Cortex of kidney (tissue), 1 donor: ENCODE measurements at places on chromosomes 7 and 10.

DNA sequence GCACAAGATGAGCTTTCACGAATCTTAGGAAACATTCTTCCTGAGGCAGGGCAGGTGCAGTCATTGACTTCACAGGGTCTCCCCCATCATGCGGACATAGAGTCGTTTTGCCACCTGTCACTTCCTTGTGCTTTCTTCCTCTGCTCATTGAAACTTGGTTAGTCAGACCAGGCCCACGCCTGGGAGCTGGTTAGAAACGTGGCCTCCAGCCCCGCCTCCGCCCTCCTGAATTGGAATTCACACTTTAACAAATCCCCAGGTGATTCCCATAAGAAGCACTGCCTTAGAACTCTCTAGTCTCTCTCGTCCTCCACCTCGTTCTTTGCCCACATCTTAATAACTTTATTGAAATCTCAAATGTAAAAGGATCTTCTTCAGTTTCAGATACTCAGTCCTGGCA lies 265.5 kb upstream of the FZD8 start:
- no peak for DNase-seq

- no peak for DNase-seq
Observed at GRCh38 chr10:130042381-130042780, 68.2 kb downstream of the C10orf143 start.

DNA sequence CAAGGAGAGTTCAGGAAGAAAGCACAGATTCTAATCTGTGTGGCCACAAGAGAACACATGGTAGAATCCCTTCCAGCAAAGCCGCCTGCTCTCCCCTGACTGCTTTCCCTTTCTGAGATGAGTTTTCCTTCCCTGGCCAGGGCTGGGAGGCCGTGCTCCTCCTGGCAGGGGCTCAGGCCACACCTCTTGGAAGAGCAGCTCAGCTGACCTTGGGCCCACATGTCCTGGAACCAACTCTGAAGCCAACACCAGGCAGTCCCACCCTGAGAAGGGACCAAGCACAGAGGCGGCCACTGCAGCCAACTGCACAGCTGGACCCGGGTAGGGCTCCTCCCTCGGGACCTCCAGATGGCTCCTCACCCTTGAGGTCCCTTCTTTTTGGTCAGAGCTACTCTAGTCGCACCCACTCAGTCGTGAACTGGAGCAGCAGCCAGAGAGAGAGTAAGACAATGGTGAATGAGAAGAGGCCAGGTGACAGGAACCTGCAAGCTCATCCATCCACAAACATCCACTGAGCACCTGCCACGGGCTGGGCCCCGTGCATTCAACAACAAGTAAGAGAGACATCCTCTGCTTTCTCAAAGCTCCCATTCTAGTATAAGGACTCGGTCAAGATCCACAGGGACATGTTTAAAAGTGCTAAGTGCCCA lies 40.3 kb downstream of the FAM53B start:
- DNase-seq, result no peak

- DNase-seq, result no peak
Observed at GRCh38 chr10:116307455-116307854, 16.8 kb upstream of the CCDC172 start.

DNA sequence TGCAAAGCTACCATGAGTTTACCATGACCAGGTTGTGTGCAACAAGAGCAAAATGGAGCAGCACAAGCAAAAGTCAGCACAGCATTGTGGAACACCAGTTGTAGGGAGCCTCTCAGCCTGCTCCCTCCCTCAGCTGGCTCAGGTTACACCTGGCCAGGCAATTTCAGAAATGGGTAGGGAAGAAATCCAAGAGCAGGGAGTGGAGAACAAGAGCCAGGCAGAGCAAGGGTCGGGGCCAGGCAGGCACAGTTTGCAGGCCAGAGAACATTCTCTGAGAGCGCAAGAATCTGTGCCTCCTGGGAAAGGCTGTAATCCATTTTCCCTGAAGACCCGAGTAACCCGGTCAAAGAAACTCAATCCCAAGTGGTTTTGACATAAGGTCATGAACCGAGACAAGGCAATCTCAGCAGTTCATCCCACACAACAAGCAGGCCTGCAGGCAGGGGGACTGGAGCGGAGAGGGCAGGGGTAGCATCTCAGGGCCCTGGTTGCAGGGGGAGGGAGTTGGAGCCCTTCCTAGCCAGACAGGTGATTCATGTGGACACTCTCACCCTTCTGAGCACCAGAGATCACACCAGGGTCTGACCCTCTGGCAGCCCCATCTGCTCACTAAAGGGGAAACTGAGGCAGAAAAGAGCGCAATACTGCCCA lies 258.4 kb downstream of the PLXNA4 start:
- no peak for DNase-seq

DNA sequence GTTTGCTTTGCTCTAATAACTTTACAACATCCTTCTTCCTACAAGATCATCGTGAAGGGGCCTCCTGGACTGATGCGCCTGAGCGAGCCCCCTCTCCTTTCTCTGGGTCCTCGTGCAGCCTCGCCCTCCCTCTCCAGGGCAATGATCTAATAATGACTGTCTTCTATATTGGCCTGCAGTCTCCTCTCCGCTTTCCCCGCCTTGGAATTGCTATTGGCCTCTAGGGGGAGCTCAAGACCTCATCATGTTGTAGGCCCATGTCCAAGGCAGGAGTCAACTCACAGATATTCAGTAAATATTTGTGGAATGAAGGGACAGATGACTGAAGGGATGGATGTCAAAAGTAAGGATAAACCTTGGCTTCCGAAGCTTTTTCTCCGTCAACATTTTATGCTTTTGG lies 1180.3 kb downstream of the TYW1 start:
- no peak for DNase-seq

GRCh38 chr7:95737828-95738505 lies 34.4 kb upstream of the DYNC1I1 start:
- DNase-seq, result no peak

GRCh38 chr7:133702960-133703359 lies 424.2 kb upstream of the LRGUK start:
- DNase-seq, result no peak

GRCh38 chr7:7889791-7890568 lies 78.6 kb upstream of the GLCCI1 start:
- no peak for DNase-seq

GRCh38 chr7:3043544-3044371 lies at the start of gene CARD11:
CARD11 (minus strand) TSS chr7:3043867; CDS start chr7:2958506, 85,361 bp downstream.
- no peak for DNase-seq

DNA sequence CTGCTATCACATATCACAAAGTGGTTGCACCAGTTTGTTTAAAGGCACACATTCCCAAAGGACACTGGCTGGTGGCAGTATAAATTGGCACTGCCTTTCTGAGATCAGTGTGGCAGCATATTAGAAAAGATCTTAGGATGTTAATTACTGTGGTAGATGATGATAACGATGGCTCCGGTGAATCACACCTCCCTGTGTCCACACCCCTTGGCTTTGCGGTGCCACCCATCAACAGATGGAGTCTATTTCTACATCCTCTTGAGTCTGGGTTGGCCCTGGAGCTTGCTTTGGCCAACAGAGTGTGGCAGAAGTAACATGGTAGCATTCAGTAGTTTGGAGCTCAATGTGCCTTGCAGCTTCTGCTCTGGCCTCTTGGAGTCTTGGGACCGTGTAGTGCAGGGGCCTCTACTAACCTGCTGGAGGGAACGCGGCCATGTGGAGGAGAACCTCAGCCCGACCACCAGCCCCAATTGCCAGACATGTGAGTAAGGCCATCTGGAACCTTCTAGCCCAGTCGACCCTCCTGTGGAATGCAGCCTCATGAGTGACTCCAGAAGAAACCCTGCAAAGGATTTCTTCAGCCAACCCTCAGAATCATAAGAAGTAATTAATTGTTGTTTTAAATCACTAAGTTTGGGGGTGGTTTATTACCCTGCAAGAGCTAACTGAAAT lies 27.2 kb upstream of the PLEKHA1 start:
- DNase-seq, result no peak

- no peak for DNase-seq
Observed at GRCh38 chr10:23094786-23095403, 484 bp upstream of the MSRB2 start.

GRCh38 chr7:151871904-151872303 lies 5.0 kb downstream of the PRKAG2 start:
- DNase-seq, result no peak

- no peak for DNase-seq
Observed at GRCh38 chr10:9895453-9895852, 1122.2 kb upstream of the CELF2 start.

DNA sequence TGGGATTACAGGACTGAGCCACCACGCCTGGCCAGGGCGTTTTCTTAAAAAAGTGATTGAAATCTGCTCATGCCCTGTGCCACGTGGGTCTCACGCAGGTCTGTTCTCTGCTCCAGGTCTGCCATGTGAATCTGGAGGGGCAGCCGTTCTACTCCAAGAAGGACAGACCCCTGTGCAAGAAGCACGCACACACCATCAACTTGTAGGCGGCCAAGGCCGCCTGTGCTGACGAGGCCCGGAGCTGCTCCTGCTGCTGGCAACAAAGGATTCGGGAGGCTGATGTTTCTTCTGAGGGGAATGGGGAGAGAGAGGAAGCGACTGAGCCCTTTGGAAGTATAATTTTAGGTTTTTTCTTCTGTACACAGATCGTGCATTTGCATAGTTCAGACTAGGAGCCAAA lies 23.6 kb upstream of the BMPR1A start:
- no peak for DNase-seq

DNA sequence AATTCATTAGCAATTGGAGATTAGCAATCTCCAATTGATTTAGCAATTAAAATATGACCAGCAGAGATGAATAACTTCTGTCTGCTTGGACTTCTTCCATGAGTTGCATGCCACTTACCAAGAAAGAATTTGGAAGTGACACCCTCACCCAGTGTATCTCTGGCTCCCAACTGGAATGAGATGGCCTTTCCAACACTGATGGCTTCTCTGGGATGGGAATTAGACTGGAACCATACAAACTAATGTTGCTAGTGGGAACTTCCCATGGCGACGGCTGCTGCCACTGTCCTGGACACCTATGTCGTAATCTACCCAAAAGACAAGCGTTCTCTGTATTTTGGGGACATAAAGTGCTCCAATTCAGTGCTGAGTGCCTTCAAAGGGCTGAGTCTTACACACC lies 192.3 kb downstream of the COBL start:
- no peak for DNase-seq

DNA sequence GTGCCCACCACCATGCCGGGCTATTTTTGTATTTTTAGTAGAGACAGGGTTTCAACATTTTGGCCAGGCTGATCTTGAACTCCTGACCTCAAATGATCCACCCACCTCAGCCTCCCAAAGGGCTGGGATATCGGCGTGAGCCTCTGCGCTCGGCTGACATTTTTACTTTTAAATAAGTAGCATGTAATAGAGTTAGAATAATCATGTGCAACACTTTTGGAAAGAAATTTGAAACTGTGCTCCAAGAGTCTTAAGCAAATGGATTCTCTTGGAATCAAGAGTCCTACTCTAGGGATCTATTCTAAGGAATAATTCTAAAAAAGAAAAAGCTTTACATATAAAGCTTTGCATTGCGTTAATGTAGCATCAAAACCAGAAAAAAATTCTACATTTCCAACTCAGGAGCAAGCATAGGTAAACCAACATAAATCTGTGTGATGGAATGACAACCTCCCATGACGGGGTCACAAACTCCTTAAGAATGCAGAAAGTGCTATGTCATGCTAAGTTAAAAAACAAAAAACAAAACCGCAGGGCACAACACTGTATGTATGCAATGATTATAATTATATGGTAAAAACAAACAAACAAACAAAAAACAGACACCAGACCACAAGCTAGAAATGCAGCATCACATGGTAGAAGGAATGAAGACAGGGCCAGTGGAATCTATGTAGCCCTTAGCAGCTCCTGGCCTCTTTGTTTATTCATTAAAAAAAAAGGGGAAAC lies 98.7 kb downstream of the RNF216 start:
- no peak for DNase-seq

GRCh38 chr7:32891043-32891799 lies at the start of gene KBTBD2:
KBTBD2 (minus strand) TSS chr7:32891760; CDS start chr7:32879604, 12,156 bp downstream.
- no peak for DNase-seq

GRCh38 chr7:146636581-146636980 lies 520.0 kb downstream of the CNTNAP2 start:
- DNase-seq, result no peak

- DNase-seq, result no peak
Observed at GRCh38 chr10:50552308-50552707, 71.4 kb downstream of the SGMS1 start.

GRCh38 chr7:22355620-22356009 lies 1.3 kb downstream of the RAPGEF5 start:
- no peak for DNase-seq
